ENCODE measurements at places on chromosomes 3 and 15. TPM values are rescaled to one million over a fixed set of nuclear protein-coding genes. Genes with fewer than 3 reads are reported as not detected.

GCSAM gene
- 0.63 TPM for total RNA-seq

GOLGA6L7 gene
- total RNA-seq: 4.3 TPM

- no peak overlapping the region for H3K4me3 ChIP-seq
- H3K36me3 ChIP-seq: no peaks in the 10 kb centered on the region
- H3K27me3 ChIP-seq: no peaks in the 10 kb centered on the region
- H3K27ac ChIP-seq: no peak overlapping the region
Observed at GRCh38 chr3:10376353-10376752, 55.4 kb upstream of the SEC13 start.

DNA sequence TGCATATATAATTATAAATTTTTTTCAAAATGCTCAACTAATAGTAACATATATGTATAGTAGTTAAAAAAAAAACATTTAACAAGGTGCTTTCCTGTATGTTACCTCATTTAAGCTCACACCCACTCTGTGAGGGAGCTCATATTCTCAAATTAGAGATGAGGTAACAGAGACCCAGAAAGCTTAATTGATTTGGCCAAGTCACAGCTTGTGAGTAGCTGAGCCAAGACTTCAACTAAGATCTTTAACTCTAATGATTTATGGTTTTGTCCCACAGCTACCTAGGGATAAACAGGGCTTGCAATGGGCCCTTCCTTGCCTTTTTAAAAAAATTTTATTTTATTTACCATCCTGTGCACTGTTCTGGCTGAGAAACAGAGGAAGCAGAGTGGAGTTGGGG, 230.0 kb upstream of the GOLIM4 start:
- H3K4me3 ChIP-seq: no peak overlapping the region
- DNase-seq: no peak
- H3K4me1 ChIP-seq: no peaks in the 10 kb centered on the region
- H3K36me3 ChIP-seq: no peaks in the 10 kb centered on the region
- H3K27me3 ChIP-seq: no peaks in the 10 kb centered on the region
- H3K27ac ChIP-seq: no peak overlapping the region

MAP6D1 gene
- 4.8 TPM for total RNA-seq

MASP1 gene
- 2.8 TPM for total RNA-seq

DNAJC19 gene
- 28.1 TPM for total RNA-seq

GRCh38 chr3:99919694-99920093, 102.0 kb downstream of the CMSS1 start:
- H3K27me3 ChIP-seq: no peaks in the 10 kb centered on the region
- H3K36me3 ChIP-seq: no peaks in the 10 kb centered on the region
- no peak overlapping the region for H3K4me3 ChIP-seq
- H3K4me1 ChIP-seq: peaks cover 27% of the 10 kb centered on the region
- no peak for DNase-seq

- H3K27me3 ChIP-seq: no peaks in the 10 kb centered on the region
- H3K27ac ChIP-seq: no peak overlapping the region
- DNase-seq: no peak
Observed at GRCh38 chr15:88636654-88637053, 2.2 kb upstream of the ISG20 start.
